CD8-positive, alpha-beta memory T cell (primary cell): ENCODE measurements at places on chromosomes 13 and 19. TPM values are rescaled to one million over a fixed set of nuclear protein-coding genes. Genes with fewer than 3 reads are reported as not detected.

DNA sequence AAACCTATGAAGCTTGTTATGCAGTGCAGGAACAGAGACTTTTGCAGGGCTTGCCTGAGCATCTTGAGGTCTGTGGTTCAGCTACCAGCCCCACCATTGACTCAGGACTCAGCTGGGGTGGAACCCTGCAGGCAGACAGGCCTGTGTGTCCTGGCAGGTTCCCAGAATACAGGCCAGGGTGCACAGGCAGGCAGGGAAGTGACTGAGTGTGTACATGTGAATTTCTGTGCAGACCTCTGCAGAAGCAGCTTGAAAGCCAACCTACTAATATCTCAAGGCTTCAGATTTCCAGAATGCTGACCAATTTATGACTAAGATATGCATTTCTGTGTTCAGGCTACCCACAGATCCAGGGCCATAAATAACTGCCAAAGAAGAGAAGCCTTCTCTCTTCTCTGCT lies 254.4 kb downstream of the DLEU7 start:
- H3K27me3 ChIP-seq: no peaks in the 10 kb centered on the region
- H3K36me3 ChIP-seq: no peaks in the 10 kb centered on the region
- H3K27ac ChIP-seq: no peak overlapping the region
- H3K4me1 ChIP-seq: peaks cover 9% of the 10 kb centered on the region
- H3K4me3 ChIP-seq: no peak overlapping the region

DNA sequence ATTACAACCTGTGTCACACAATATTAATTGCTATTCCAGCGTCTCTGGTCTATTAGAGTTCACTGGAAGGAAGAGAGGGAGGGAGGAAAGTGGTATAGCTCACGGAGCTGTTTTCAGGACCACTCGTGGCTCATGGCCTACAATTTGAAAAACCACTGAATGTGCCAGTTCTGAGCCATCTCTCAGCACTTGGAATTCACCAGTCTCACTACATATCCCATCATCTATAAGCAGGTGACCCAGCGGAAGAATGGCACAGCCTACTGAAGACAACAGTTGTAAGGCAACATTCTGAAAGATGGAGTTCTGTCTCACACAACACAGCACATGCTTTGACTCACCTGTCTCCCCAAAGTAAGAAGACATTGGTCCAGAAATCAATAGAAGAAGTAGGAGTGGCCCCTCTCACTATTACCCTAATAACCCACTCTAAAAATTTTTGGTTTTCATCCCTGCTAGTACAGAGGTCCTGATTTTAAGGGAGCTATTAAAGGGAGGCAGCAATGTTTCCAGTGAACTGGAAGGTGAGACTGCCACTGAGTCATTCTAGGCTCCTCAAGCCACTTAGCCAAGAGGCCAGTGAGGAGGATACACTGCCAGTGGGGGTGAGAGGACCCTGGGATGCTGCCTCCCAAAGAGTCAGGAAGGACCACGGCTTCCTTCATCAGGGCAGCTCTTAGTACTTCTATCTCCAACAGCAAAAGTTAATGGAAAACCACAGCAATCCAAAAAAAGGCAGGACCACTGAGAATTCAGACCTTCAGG lies 50.0 kb upstream of the DOCK9 start:
- H3K27me3 ChIP-seq: no peaks in the 10 kb centered on the region
- H3K4me3 ChIP-seq: no peak overlapping the region
- no peak for DNase-seq
- no peaks in the 10 kb centered on the region for H3K36me3 ChIP-seq

DNA sequence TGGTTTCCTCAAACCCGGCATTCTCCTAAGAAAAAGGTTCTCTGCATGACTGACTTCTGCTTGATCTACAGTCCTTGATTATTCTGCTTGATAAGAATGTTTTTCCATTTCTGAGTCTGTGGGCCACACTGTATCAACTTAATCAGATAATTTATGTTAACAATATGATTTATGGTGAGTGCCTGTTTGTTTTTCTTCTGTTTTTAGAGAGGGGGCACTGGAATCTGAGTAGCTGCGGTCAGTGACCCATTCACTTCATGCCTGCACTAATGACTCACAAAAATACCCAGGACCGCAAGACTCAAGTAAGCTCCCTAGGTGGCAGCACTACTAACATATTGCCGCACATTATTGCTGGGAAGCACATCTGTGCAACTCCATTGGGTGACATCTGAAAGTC lies 542.3 kb upstream of the ATXN8OS start:
- H3K27ac ChIP-seq: no peak overlapping the region
- H3K27me3 ChIP-seq: no peaks in the 10 kb centered on the region
- DNase-seq: no peak
- no peaks in the 10 kb centered on the region for H3K36me3 ChIP-seq

DNA sequence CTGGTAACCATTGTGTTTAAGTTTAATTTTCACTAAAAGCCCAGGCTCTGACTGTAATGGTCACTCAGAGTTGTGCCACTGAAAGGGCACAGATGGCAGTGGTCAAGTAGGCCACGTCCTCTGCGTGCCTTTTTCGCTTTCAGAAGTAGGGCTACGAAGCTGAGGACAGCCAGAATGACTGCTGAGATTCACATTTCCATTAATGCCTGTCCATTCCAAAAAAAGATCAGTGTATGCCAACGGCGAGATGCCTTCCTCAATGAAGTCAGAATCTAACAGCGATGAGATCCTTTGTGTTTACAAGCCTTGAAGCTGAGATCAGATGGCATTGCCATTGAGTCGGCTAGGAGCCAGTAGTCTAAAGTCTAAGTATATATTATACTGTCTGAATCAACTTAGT lies 311.3 kb downstream of the FGF14 start:
- no peak overlapping the region for H3K27ac ChIP-seq
- H3K27me3 ChIP-seq: no peaks in the 10 kb centered on the region
- no peak overlapping the region for H3K4me3 ChIP-seq

DNA sequence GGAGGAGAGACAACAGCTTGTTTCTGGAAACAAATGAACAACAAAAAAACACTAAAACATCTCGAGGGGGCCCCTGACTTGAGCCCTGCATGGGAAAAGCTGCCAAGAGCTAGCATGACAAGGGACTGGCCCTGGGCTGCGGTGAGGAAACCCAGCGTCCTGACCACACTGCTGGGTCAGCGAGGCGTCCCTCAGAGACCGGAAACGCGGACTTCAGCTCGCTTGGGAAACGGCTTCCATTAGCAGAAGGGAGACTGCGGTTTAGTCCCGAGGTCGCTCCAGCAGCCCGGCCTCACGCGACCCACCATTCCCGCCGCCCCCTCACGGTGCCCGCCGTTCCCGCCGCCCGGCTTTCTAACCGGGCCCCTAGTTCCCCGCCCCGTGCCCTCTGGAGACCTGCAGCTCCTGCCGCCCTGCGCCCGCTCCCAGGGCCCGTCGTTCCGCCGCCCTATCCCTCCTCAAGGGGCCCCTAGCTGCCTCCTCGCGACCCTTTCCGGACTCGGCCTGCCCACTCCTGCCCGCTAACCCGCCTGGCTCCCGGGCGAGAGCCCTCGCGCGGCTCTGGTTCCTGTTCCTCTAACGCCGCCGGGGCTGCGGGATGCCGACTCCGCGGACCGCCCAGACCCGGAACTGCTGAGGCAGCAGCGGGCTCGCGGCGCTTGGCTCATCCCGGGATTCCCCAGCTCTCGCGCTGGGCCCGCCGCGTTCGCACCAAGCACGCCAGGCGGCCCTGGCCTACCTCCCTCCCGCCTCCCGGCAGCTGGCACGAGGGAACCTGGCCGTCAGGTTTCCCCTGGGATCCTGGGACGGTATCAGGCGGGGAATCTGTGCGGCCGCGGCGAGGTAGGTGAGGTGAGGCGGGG lies at the start of gene CCDC122:
CCDC122 (minus strand) TSS at position 849 of the 863 bp plus-strand sequence. CDS start 10,364 bp downstream, outside the sequence.
- no peaks in the 10 kb centered on the region for H3K27me3 ChIP-seq
- DNase-seq: peak; percentile 70
- H3K27ac ChIP-seq: peak within 1 kb of the TSS; percentile 13
- peak within 1 kb of the TSS; percentile 61 for H3K4me3 ChIP-seq
- no peaks in the 10 kb centered on the region for H3K36me3 ChIP-seq

GRCh38 chr13:33575378-33575777 lies 242.6 kb upstream of the RFC3 start:
- no peaks in the 10 kb centered on the region for H3K36me3 ChIP-seq
- no peaks in the 10 kb centered on the region for H3K27me3 ChIP-seq
- no peak overlapping the region for H3K4me3 ChIP-seq
- no peak overlapping the region for H3K27ac ChIP-seq

DNA sequence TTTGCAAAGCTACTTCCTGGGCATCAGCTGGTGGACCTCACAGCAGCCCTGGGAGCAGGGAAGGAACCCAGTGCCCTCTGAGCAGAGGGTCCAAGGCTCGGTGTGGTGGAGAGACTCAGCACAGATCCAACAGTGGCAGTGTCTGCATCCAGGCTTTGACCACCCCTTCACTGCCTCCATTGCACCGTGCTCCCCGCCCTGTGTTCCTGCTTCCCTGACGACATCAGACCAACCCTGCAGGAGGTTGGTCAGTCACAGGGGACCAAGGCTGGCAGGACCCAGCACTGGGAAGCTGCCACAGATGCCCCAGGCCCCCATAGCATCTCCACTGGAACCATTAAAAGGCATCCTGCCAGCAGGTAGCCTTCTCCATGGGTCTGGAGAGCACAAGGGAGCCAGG lies 7.8 kb upstream of the VSTM2B start:
- DNase-seq: no peak
- H3K4me3 ChIP-seq: no peak overlapping the region
- H3K36me3 ChIP-seq: no peaks in the 10 kb centered on the region
- H3K27me3 ChIP-seq: no peaks in the 10 kb centered on the region
- H3K4me1 ChIP-seq: no peaks in the 10 kb centered on the region

GRCh38 chr13:102347490-102347889 lies 54.4 kb downstream of the FGF14 start:
- no peaks in the 10 kb centered on the region for H3K4me1 ChIP-seq
- H3K27me3 ChIP-seq: no peaks in the 10 kb centered on the region
- DNase-seq: no peak
- H3K36me3 ChIP-seq: no peaks in the 10 kb centered on the region
- H3K4me3 ChIP-seq: no peak overlapping the region
- no peak overlapping the region for H3K27ac ChIP-seq

DNA sequence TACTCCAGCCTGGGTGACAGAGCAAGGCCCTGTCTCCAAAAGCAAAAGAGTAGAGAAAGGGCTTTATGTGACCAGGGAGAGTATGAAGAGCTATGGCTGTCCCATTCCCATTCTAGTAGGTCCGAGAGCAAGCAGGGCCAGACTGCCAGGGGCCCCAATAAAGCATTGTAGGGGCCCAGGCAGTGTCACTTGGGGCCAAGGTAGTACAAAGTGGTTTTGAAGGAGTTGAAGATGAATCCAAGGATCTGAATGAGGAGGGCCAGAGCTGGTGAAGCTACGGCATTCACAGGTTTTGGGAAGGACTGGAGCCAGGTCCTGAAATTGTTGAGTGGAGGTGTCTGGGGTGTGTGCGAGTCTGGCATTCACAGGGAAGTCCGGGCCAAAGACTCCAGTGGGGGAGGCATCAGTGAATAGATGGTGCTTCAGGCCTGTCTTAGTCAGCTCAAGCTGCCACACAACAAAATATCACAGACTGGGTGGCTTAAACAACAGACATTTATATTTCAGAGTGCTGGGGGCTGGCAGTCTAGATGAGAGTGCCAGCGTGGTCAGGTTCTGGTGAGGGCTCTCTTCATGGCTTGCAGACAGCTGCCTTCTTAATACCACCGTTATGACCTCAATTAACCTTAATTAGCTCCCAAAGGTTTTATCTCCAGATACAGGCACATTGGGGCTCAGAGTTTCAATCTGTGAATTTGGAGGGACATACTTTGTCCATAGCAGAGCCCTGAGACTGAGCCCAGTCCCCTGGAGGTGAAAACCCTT lies 9.9 kb downstream of the NACC1 start:
- H3K4me1 ChIP-seq: peaks cover 10% of the 10 kb centered on the region
- DNase-seq: no peak
- no peaks in the 10 kb centered on the region for H3K27me3 ChIP-seq
- H3K36me3 ChIP-seq: no peaks in the 10 kb centered on the region
- H3K4me3 ChIP-seq: no peak overlapping the region

DNA sequence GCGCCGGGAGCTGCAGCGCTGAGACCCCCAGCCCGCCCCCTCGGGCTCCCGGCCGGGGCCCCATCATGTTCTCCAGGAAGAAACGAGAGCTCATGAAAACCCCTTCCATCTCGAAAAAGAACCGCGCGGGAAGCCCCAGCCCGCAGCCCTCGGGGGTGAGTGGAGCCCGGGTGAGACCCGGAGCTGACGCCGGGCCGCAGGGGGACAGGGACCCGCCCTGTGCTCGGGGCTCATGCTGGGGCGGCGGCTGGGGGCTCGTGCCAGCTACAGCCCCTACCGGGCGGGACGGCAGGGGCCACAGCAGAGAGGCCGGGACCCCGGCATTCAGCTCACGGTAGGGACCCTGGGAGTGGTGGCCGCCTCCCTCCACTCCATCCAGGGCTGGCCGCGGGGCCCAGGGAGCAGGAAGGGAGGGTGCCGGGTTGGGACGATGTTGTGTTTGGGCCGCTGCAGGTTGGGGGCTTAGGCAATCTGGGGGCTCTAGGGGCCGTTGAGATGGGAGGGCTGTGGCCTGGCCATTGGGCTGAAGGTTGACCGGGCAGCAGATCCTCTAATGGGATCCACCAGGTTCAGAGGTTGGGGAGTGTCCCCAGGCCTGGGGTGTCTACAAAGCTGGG lies 482 bp downstream of the ARHGAP45 start:
- H3K36me3 ChIP-seq: peaks cover 13% of the 10 kb centered on the region
- peak overlapping the region; percentile 81 for H3K4me3 ChIP-seq
- peaks cover 55% of the 10 kb centered on the region for H3K4me1 ChIP-seq

GRCh38 chr13:56687131-56687530 lies 453.6 kb upstream of the PRR20A start:
- H3K27ac ChIP-seq: no peak overlapping the region

DNA sequence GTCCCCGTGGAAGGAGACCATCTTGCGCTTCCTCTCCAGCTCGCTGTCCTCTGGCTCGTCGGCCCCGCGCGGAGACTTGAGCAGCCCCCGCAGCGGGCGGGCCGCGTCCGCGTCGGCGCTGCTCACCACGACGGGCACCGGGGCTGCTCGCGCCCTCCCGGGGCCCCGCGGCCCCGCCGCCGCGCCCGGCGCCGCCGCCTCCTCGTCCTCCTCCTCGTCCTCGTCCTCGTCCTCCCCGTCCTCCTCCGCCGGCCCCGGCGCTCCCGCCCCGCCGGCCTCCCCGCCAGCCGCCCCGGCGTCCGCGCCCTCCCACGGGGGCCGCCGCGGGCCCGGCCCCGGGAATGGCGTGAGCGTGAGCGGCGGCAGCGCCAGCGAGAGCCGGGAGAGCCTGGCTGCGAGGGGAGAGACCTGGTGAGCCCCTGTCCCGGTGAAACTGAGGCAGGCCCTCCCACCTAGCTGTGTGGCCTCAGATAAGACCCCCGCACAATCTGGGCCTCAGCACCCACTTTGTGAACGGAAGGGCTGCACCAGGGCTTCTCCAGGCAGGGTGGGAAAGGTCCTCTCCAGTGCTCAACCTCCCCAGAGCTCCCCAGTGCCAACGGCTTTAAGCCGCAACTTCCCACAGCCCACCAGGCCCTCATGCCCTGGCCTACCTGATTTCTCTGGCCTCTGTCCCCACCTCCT lies 17.8 kb downstream of the LMTK3 start:
- no peaks in the 10 kb centered on the region for H3K36me3 ChIP-seq
- peaks cover 37% of the 10 kb centered on the region for H3K4me1 ChIP-seq
- H3K4me3 ChIP-seq: no peak overlapping the region
- H3K27me3 ChIP-seq: peaks cover 4% of the 10 kb centered on the region

Gene SELENOV
- total RNA-seq: not detected

Gene KLK15
- total RNA-seq: not detected

Gene TSEN34
- total RNA-seq: 24.6 TPM

Gene C19orf85
- not detected for total RNA-seq

Gene IGFL2
- total RNA-seq: not detected

Gene PNMA8C
- not detected for total RNA-seq

Gene OR7C1
- not detected for total RNA-seq
